ENCODE measurements at places on chromosomes 5 and 9.

DNA sequence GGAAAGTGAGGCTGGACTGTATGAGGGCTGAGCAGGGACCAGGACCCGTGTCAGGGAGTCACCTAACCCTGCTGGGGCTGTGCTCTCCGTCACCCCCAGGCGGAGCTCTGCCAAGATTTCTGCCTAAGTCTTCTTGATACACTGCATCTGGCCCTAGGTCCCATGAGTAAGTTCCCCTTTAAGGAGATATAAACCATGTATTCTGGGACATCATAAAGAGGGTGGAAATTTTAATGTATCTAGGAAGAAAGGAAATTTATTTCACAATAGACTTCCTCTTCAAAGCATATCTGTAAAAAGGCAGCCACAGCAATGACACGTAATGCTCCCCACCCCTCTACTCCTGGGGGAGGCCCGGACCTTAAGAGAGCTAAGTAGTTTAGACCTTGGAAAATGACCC, 183.4 kb downstream of the FBXL7 start:
- peak; percentile 36 for ATAC-seq

DNA sequence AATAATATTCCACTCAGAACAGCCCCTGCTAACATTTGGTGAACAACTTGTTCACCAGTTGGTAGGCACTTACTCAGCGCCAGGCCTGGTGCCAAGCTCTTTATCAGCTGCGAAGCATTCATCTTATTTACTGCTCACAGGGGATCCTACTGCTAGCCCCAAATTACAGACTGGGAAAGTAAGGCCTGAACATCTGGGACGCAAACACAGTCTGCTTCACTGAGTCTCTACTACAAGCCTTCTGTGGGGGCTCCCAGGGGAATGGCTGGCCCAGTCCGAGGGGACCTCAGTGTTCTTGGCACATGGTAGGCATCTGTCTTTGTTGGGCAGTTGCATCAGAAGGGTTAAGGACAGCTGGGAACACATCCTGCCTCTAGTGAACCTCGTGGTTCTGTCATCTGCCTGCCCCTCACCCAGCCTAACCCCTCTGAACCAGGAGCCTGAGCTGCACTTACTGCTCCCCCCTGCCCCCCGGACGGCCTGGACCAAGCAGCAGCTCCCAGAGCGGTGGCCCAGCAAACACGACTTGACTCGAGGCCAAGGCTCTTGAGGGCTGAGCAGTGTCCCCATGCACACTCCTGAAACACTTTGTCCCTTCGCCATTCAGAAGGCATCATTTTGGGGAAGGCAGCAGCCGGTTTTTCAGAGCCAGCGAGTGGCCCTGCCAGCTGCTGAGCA, at the start of gene PHYHD1:
Gene PHYHD1, plus strand, starts transcription at position 602 of the 678 bp plus-strand sequence. CDS start 1,342 bp downstream, outside the sequence.
- no peak for ATAC-seq

DNA sequence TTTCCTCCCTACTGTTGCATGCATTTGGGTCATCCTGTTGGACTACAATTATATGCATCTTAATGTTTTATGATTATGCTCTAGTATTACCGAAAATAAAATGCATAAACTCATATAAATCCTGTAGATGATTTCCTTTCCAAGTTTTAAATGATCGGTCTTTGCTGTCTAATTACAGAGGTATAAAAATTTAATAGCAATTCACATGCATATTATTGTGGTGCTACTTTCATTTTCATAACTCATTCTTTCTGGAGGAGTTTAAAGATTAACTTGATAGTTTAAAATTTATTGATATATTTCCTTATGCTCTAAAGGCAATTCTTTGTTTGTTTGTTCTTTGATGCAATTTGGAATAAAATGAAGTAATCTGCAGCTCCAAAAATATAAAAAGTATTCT, 1475.1 kb downstream of the MAT2B start:
- no peak for ATAC-seq

DNA sequence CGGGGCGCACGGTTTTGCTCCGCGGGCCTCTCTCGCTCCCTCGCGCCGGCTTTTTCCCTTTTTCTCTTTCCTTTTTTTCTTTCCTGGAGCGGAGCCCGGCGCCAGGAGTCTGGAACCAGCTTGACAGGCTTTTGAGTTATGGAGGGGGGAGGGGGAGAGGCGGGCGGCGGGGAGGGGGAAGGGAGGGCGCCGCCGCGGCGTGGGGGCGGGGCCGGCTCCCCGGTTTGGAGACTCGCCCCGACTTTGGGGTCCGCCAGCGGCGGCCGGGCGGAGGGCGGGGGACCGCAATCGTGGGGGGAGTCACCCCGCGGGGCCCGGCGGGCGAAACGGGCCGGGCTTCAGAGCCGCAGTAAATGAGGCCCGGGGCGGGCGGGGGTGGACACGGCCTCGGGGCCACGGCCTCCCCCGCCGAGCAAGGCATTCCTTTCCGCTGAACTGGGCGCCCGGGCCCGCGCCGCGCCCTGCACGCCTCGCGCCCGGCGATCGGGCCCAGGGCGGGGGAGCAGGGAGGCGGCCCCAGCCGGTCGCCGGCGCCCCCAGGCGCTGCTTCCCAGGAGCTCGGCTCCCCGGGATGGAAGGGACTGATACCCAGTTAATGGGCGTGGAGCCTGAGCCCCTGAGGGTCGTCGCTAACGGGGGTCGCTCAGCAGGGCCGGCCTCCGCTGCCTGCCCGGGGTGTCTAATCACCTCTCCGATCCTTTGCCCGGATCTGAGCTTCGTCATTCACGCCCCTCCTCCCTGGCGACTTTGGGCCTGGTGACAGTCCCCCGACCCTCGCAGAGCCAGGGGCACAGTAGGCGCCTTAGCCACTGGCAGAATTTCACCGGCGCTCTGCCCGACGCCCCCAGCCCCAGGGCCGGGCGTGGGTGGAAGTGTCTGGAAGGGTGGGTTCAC, 138.1 kb downstream of the C9orf50 start:
- peak; percentile 83 for ATAC-seq

DNA sequence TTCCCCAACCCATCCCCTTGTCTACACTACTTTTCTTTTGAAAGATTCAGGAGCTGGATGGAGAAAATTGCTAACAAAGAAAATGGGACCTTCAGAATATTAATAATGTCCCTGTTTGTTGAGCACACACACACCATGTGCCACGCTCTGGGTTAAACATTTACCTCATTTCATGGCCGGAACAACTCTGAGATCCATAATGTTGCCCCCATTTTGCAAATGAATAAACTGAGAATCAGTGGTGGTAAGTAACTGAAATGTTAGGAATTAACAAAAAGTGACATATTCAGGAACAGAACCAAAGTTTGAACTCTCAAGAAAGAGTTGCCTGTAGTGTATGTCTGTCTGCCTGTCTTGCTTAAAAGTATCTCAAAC, 51.4 kb upstream of the SMAD5 start:
- no peak for ATAC-seq

GRCh38 chr5:127950707-127951391, 132.7 kb upstream of the SLC12A2 start:
- ATAC-seq: peak; percentile 39

DNA sequence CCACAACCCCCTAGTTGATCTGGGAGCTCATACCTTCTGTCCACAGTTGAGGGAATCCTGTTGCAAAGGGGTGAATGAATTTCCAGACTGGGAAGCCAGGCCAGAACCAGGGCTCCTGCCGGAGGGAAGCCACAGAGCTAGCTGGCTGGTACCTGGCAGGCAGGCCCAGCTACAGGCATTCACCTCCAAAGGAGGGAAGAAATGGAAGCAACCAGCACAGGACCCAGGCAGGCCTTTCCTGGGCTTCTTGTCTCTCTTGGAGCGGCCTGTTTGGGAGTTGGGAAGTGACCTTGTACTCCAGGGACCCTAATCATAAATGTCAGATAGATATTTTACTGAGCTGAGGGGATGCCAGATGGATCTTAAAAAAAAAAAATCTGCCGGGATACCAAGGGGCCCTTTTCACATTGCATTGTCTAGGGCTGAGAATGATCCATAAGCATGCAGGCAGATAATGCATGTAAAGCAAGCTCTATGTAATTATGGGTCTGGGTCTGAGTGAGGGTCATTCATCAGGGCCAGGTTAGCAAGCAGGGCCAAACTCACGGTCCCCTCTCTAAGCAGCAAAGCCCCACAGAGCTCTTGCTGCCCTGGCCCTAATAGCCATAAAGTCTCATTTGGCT, 8.4 kb downstream of the NR2F1 start:
- ATAC-seq: no peak

GRCh38 chr5:64682608-64683007, 7.7 kb upstream of the SHISAL2B start:
- no peak for ATAC-seq

DNA sequence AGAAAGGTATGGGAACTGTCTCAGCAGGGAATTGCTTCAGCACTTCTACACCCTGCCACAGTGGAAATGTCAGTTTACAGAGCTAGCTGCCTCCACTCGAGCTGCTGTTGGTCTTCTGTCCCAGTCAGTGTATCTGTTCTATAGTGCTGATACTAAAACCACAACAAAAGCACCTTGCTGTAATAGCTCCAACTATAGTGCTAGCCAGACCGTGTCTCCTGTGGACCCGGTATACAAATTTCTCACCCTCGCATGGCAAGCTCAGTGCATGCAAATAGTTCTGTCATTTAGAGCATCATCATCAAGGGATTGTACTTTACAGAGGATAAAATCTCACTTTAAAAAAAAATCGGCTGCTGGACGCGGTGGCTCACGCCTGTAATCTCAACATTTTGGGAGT, 51.5 kb upstream of the IQGAP2 start:
- ATAC-seq: no peak

GRCh38 chr5:7844901-7845300, 6.0 kb downstream of the CFAP90 start:
- no peak for ATAC-seq

DNA sequence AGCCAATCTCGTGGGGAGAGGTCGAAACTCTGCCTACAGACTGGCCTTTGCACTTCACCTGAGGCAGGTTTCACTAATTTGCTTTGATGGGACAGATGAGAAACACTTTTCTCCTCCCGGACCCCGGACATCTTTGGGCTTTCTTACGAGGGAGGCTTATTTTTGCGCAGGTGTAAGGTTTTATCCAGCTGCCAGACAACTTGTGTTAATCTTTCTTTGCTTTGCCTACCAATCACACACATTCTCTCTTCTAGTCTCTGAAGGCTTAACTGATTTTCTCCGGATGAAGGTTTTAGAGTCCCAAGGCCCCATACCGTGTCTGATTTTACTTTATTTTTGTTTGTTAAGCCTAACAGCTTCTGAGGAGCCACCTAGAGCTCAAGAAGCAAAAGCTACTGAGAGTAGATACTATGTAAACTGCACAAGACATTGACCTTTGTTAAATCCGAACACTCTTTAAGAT, 436 bp upstream of the EMB start:
- ATAC-seq: no peak

DNA sequence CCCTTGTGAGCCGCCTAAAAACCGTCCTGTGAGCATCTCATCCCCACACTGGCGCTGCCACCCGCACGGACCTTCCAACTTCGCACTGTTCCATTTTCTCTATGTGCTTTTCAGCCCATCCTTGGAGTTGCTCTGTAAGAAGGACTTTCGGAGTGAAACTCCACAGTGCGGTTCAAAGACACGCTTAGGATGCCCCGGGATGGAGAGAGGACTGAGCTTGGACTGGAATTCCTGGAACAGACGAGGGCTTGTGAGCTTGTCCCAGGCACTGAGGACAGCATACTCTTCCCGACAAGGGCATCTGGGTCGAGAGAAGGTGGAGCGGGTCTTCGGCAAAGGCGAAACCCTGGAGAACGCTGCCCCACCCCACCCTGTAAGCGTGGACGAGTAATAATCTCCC, 187.8 kb downstream of the MEF2C start:
- no peak for ATAC-seq

GRCh38 chr5:78497573-78498533, 137.4 kb downstream of the SCAMP1 start:
- ATAC-seq: peak; percentile 38

GRCh38 chr5:156991714-156992113, 28.7 kb upstream of the TIMD4 start:
- ATAC-seq: no peak

DNA sequence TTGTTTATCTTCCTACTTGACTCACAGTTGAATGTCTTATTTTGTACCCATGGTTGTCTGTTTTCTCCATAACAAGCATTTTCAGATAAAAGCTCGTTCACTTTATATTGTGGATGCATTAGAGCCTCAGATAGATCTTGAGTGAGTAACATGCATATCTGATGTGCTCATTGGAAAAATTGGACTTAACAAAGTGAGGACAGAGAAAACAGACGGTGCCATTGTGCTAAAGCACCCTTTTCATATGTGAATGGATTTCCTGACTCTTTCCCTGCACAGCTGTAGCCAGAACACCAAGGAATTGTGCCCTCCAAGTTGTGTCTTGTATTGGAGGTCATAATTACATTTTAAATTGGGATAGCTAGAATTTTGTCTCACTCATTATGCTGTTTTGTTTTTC, 325.8 kb upstream of the MEF2C start:
- no peak for ATAC-seq

DNA sequence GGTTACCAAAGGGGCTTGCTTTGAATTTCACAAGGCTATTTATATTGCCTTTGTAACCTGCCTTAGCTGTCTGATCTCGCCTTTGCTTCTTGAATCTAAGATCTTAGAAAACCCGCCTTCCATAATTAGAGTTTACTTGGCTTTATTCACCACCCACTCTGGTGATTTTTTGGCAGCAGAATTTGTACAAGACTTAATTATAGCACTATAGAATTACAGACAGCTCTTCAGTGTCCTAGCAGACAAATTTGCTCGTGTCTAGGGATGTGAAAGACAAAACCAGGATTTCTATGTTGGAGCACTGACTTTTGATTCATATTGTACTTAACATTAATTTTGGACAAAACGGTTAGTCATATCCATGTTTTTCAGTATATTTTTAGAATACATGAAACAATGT, 306.6 kb downstream of the ADGRV1 start:
- no peak for ATAC-seq

GRCh38 chr5:76986825-76987526, 34.1 kb downstream of the CRHBP start:
- peak; percentile 64 for ATAC-seq

DNA sequence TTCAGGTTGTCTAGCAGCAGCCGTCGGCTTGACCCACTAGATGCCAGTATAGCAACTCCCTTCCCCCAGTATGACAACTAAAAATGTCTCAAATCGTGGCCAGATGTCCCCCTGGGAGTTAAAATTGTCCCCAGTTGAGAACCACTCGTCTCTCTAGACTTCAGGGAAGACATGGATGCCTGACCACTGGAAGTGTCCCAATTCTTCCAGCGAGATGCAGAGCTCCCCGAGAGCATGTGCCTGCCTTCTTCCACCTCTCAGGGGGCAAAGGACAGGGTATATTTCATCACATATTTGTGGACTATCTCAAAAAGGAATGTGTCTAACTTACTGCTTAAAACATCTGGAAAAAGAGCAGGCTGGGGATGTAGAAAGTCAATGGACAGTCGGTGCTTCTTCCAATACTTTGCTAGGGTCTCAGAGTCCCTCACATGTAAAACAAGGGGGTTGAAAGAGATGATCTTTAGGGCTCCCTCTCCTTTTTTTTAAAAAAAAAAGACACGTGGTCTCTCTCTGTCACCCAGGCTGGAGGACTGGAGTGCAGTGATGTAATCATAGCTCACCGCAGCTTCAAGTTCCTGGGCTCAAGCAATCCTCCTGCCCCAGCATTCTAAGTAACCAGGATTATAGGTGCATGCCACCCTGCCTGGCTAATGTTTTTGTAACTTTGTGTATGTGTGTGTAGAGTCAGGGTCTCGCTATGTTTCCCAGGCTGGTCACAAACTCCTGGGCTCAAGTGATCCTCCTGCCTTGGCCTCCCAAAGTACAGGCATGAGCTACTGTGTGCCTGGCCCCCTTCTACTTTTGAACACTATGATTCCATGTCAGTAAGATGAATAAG, 190.6 kb downstream of the DAB2IP start:
- ATAC-seq: no peak
